ENCODE measurements at places on chromosomes 11 and 22.

GRCh38 chr22:44603767-44604166 lies 98.2 kb upstream of the PRR5 start:
- no peak for DNase-seq

GRCh38 chr22:32204856-32205722 lies at the start of gene RFPL2:
RFPL2 (minus strand) TSS chr22:32205073; CDS start chr22:32202451, 2,622 bp downstream.
- DNase-seq: peak; percentile 62

GRCh38 chr22:49455595-49455994 lies 372.1 kb downstream of the BRD1 start:
- no peak for DNase-seq

- no peak for DNase-seq
Measured at GRCh38 chr22:17578136-17578754, 14.9 kb downstream of the SLC25A18 start.

DNA sequence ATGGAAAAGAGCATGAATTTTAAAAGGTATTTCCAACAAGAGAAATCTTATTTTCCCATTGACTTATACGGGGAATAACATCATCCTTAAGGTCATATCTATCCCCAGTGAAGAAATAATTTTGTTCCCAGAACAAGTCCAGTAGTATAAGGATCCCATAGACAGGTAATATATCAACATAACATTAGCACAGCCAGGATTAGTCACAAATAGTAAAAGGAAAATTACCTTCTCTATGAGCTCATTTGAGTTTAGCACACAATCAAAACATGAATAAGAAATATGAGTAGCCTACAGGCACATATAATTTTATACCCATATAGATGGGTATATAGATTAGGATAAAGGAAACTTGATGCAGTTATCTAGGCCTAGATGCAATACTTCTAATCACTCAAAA lies 2.8 kb upstream of the OR52K1 start:
- no peak for DNase-seq

- no peak for DNase-seq
Measured at GRCh38 chr22:20115691-20116375, at the start of gene RANBP1. RANBP1 (plus strand) TSS chr22:20116104; CDS start chr22:20116185, 81 bp downstream.

DNA sequence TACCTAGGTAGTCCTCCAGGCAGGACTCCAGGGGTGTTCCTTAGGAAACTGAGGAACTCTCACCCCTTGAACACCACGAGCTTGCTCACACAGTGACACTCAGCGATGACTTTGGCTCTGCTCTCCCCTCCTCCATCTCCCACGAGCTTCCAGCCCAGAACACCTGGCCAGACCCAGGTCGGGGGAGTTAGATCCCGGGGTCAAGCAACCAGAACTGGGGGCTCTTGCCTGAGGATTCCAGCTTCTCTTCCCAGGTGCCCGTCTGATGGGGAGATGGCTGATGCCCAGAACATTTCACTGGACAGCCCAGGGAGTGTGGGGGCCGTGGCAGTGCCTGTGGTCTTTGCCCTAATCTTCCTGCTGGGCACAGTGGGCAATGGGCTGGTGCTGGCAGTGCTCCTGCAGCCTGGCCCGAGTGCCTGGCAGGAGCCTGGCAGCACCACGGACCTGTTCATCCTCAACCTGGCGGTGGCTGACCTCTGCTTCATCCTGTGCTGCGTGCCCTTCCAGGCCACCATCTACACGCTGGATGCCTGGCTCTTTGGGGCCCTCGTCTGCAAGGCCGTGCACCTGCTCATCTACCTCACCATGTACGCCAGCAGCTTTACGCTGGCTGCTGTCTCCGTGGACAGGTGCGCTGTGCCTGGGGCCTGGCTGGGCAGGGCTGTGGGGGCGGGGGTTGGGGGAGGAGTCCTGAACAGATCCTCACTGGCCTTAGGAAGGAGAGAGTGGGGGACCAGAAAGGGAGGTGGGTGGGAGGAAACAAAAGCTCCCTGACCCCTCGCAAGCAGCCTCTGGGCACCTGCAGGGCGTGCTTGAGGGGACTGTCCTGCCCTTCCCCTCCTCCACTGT lies at the start of gene GALR3:
Gene GALR3 (plus strand): TSS at position 249 of the 852 bp plus-strand sequence. CDS start 25 bp downstream, at position 274.
- DNase-seq: no peak

DNA sequence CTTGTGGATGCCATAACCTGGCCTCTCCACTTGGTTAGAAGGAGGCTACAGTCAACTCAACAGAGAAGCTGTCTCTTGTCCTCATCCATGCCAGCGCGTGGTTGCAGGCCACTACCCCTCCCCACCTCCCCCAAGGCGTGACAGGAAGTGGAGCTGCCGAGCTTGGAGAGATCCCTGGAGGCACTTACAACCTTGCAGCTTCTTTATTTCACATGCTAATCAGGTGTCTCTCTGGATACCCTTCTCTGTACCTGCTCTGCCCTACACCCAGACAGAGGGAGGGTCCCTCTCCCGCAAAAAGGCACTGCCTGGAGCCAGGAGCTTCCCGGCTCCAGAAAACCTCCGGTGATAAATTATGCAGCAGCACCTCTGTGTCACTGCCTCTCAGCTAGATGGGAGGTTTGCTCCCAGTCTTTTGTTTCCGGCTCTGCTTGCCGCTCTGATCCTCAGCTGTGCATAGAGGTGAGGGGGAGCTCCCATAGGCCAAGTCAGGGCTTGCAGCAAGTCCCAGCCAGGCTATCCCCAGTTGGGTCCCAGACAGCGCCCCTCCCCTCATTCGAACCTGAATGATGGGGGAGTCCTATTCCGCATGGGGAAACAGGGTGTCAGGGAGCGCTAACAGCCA lies 5.7 kb downstream of the LRP4 start:
- DNase-seq: no peak

GRCh38 chr22:49524362-49524761 lies 303.3 kb downstream of the BRD1 start:
- DNase-seq: no peak

- DNase-seq: no peak
Measured at GRCh38 chr11:61628662-61628970, 47.7 kb upstream of the SYT7 start.

- no peak for DNase-seq
Measured at GRCh38 chr22:39617970-39618757, 47.6 kb downstream of the CACNA1I start.

DNA sequence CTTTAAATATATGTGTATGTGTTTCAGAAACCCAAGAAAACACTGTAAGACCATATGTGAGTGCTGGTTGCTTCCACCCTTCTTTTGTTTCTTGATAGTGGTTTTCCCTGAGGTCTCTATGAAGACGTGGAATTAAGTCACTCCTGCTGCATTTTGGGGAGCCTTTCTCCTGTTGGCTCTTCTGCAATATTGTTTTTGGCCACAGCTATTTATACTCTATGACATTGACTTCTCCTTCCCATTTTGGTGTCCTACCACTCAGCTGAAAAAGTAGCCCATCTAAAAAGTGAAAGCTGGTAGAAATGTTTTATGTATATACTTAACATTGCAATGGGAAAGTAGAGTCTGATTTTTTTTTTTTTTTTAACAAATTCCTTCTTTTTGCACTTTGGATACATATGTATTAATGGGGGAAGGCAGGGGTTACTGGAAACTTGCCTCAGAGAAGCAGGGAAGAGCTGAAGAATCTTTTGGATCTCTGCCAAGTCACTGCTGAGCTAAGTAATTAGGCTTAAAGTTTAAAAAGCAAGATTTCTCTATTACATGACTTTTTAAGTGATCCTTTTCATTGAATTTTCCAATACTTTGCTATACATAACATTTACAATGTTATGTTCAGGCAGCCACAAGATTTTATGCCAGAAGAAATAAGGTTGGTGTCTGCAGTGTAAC lies 1.8 kb downstream of the TTC17 start:
- DNase-seq: no peak

DNA sequence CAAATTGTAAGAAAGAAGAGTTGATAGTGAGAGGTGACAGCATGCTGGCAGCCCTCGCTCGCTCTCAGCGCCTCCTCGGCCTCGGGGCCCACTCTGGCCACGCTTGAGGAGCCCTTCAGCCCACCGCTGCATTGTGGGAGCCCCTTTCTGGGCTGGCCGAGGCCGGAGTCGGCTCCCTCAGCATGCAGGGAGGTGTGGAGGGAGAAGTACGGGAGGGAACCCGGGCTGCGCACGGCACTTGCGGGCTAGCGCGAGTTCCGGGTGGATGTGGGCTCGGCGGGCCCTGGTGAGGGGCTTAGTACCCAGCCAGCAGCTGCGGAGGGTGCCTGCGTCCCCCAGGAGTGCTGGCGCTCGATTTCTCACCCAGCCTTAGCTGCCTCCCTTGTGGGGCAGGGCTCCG lies 539.7 kb upstream of the CCDC179 start:
- DNase-seq: no peak

GRCh38 chr22:43191831-43192230 lies 4.9 kb upstream of the TTLL12 start:
- no peak for DNase-seq

DNA sequence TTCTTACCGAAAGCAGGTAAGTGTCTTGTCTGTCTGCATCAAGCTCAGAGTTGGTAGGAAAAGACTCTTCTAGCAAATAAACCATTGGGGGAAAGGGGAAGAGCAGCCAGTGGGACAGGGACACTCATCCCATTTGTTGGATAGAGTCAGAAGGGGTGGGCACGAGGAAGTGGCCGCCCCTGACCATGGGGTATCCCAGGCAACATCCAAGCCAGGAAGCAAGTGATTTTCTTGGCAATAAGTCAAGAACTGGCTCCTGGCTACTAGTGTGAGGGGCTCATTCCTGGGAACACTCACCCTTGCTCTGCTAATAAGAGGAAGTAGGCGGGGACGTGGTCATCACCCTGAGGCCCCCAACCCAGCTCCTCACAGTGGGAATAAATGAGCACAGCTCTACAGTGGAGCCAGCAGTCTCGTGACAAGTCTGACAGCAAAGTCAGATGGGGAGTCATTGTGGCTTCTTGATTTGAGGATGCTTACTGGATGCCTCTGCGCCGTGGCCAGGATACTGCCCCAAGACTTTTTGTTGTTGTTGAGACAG lies 6.7 kb downstream of the SLC25A18 start:
- DNase-seq: no peak

- no peak for DNase-seq
Measured at GRCh38 chr11:72637926-72638325, 36.3 kb downstream of the PDE2A start.

DNA sequence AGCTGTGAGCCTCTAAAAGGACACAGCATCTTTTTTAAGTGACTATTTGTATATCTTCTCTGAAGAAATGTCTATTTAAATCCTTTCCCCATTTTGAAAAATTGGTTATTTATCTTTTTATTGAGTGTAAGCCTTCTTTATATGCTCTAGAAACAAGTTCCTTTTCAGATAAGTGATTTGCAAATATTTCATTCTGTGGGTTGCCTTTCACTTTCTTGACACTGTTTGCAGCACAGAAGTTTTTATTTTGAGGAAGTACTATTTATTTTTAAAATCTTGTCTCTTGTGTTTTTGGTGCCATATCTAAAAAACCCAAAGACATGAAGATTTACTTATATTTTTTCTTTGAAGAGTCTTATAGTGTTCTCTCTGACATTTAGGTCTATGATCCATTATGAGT lies 40.1 kb upstream of the LYVE1 start:
- no peak for DNase-seq

DNA sequence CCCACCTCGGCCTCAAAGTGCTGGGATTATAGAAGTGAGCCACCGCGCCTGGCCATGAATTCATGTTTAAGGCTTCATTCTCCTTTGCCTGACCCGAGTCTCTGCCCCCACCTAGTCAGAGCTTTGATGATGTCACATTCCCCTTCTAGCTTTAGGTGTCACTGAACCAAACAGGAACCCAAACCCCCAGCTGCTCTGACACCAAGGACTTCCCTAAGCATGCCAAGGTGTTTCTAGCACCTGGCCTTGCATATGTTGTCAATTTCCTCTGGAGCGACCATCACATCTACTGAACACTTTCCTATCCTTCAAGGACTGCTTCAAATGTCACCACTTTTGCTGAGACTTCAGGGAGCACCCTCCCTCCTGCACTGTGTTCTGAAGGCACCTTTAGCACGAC lies 2.3 kb downstream of the F2 start:
- DNase-seq: no peak

DNA sequence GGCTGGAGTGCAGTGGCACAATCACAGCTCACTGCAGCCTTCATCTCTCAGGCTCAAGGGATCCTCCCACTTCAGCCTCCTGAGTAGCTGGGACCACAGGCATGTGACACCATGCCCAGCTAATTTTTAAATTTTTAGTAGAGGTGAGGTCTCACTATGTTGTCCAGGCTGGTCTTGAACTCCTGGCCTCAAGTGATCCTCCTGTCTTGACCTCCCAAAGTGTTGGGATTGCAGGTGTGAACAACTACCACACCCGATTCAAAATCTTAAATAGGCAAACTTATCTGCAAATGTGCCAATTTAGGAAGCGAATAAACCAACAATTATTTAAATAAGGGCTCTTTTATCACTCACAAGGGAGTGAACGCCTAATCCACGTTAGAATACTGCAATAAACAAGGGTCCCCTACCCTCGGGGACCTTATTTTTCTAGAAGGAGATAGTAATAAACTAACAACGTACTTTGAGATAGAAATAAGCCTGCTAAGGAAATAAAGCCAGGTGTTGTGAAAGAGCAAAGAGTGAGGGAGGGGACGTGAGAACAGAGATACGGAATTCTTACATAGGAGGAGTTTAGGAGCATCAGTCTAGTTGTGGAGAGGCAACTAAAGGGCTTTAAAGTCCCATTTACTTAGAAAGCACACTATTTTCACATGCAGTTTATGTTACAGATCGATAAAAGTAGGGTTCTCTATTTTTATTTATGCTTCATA lies 3.0 kb upstream of the WEE1 start:
- no peak for DNase-seq

DNA sequence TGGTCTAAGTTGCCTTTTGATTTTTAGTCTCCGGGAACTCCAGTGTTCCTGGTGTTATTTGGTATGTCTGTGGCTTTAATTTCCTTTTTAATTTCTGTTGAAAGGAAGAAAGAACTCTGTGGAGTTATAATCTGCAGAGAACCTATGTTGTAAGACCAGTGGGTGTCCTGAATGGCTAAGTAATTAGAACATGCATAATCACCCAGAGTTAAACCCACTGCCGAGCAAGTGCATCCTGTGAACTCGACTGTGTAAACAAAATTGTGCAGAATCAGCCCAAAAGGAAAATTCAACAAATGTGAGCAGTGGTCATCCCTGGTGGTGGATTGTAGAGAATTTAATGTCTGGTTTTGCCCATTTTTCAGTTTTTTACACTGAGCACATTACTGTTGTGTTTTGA lies 162.5 kb downstream of the COMMD9 start:
- no peak for DNase-seq

GRCh38 chr11:92383430-92383829 lies 158.8 kb downstream of the FAT3 start:
- no peak for DNase-seq

DNA sequence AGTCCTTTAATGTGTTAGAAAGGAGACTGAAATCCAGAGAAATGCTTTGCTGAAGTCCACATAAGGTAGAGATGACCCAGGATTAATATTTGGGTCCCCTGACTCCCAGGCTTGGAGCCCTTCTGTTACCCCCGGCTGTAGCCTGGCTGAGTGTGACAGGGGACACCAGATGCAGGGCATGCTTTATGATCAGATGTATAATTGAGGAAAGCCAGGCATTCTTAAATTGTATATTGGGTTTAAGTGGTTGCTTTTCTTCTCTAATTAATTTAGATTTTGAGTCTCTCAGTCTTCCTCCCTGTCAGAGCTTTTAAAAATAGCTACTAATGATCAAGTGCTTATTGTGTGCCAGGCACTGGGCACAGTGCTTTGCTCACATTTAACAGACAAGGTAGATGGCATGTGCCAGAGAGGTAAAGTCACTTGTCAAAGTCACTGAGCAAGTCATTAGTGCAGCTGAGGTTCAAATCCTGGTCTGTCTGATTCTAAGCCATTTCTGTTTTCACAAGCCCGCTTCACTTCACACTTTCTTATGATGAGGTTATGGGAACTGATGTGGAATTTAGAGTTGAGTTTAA lies 7.9 kb downstream of the ZNRF3 start:
- no peak for DNase-seq

- no peak for DNase-seq
Measured at GRCh38 chr11:44835938-44836337, 109.2 kb downstream of the TSPAN18 start.

GRCh38 chr11:111539426-111540113 lies 950 bp upstream of the LAYN start:
- DNase-seq: no peak

Measured in activated CD4-positive, alpha-beta memory T cell treated with anti-CD3 and anti-CD28 coated beads for 36 hours (primary cell).